ENCODE measurements at places on chromosomes 3 and 15.

DNA sequence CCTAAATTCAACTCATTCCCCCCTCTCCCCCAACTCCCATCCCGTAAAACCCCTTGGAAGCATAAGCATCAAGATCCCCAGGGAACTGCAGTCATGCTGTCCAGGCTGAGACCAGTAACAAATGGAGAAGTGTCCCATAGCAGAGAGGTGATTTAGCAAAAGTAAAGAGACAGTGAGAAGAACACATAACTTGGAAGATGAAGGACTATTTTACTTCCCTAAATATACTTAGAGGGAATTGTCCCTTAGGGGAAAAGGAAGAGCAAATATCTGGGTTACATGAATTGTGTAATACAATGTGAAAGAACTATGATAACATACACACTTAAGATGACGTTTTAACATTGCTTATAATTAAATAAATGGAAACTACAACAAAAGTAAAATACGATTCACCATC, 61.6 kb upstream of the LRRFIP2 start:
- DNase-seq = no peak

DNA sequence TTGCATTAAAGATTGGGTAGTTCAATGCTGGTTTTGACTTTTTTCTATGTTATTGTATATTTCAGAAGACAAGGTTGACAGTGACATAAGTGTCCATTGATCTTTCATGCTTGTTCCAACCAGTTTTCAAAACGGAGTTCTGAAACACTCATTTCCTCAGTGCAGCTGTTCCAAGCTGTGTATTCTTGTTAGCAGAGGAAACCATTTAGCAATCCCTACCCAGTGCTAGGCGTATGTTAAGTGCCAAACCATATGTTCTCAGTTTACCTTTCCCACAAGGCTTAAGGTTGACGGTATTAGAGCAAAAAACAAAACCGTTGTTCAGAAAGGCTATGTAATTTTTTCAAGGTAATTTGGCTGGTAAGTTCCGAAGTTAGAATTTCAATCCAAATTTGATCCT, 9.1 kb downstream of the ATOSA start:
- DNase-seq = no peak

- DNase-seq = no peak
Observed at GRCh38 chr3:178352326-178353005, 183.8 kb upstream of the KCNMB2 start.

GRCh38 chr3:171412473-171412872, 47.7 kb downstream of the TNIK start:
- DNase-seq = no peak

DNA sequence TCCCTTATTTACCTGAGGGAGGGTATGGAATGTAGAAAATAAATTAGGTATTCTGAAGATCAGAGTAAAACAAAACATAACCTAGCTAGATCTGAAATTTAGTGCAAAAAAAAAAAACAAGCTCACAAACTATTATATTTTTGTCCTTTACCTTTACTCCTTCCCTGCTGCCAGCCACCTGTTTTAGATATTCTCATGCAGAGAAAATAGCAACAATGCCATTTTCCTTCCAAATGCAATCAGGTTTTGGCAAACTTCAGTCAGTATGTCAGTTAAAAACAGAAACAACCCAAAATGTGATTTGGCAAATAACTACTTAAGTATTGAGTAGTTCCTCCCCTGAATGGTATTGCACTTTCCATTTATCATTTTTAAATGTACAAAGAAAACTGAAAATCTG, 35.8 kb downstream of the PEAK1 start:
- no peak for DNase-seq

DNA sequence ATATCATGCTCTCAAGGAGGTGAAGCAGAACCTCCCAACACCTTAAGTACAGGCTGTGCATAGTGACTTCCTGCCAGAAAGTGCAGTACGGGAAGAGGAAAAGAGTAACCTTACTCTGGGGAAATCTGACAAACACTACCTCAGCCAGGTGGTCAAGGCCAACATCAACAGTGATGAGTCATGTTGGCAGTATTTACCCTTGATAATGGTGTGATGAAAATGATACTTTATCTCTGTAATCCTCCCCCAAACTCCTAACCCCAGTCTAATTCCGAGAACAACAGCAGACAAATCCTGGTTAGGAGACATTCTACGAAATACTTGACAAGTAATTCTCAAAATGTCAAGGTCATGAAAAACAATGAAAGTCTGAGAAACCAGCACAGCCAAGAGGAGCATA, 26.5 kb downstream of the ANKDD1A start:
- no peak for DNase-seq

GRCh38 chr3:71703797-71704196, 21.4 kb downstream of the EIF4E3 start:
- no peak for DNase-seq

- no peak for DNase-seq
Observed at GRCh38 chr3:114856835-114857234, 290.3 kb downstream of the ZBTB20 start.

GRCh38 chr3:177640319-177640965, 443.2 kb upstream of the TBL1XR1 start:
- DNase-seq = peak; percentile 94

- DNase-seq = no peak
Observed at GRCh38 chr3:137769322-137770065, 5.4 kb downstream of the SOX14 start.

DNA sequence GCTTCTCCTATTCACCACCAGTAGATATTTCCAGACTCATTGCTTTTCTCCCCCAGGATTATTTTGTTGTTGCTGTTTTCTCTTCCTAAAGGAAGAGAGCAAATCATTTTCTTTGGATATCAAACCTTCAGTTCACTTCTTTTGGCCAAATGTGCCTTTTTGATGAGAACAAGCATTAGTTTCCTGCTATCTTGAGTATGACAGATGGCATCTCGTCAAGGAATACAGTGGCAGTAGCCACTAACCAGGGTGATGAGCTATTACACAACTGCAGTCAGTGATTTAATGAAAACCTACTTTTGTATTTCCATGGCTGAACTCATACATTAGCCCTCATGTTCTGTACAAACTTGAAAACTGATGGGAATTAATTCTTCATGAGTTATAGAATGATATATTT, 354.6 kb downstream of the CADM2 start:
- DNase-seq = no peak

DNA sequence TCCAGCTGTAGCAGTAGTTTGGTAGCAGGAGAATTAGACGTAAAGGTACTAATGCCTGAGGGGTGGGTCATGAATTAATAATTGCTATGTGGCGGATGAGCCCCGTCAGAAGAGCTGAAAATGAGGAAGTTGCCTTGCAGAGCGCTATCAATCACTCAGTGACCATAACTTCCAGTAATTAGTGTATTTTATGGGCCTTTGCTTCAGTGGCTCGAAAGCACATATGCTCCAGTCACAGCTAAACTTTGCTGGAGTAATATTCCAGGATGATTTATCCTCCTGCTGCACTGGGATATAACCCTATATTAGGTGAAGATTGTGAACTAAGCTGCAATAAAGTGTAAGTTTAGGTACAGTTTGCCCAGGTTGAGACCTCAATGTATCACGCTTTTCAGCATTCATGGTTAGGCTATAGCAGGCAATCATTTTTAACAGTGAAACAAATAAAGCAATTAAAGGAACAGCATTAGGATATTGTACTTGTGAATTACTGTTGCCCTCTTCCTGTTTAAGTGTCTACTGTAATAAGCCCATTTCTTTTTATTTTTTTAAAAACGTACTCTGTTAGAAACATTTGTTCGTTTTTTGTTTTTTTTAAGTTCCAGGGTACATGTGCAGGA, 104.6 kb upstream of the SKOR1 start:
- no peak for DNase-seq

DNA sequence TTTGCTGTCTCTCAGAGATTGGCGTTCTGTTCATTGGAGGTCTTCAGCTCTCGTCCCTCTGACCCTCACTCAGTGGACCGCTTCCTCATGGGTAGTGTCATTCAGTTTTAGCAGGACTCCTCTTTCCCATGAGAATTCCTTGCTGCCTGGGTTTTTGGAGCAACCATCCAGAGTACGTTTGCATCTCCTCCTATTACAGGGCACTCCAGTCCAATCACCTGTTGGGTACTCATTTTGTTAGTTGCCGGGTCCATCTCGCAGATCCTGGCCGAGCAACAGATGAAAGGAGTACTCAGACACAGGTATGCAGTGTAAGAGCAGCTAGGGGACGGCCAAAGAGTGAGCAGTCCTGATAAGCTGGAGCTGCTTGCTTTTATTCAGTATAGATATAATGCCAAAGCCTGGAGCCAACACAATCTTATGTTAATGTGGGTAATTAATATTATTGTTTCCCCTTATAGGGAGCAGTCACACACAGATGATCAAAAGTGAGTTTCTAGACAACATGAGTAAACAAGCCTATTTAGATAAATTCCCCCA, 49.6 kb downstream of the ISG20 start:
- DNase-seq = no peak

DNA sequence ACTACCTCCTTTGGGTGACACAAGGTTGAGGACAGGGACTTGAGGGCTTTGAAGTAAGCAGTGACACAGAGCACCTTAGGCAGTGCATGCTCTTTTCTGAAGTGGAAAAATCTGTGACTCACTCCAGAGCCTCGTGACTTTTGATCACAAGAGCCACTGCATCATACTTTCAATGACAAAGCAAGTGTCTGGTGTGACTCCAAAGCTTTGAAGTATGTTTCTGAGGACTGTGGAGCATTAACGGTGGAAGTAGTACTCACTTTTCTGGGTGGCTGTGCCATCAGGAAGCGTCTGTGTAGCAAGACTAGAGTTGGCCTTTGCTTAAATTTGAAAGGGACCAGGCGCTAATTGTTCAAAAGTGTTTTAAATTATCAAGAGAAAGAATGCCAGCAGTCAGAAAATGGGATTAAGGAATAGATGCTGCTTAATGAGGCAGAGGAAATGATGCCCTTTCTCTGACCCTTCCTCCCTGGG, 210.7 kb upstream of the TRIM42 start:
- no peak for DNase-seq

- DNase-seq = no peak
Observed at GRCh38 chr3:78791753-78792152, 976.0 kb downstream of the ROBO1 start.

- no peak for DNase-seq
Observed at GRCh38 chr3:102450976-102451375, 16.2 kb downstream of the ZPLD1 start.

DNA sequence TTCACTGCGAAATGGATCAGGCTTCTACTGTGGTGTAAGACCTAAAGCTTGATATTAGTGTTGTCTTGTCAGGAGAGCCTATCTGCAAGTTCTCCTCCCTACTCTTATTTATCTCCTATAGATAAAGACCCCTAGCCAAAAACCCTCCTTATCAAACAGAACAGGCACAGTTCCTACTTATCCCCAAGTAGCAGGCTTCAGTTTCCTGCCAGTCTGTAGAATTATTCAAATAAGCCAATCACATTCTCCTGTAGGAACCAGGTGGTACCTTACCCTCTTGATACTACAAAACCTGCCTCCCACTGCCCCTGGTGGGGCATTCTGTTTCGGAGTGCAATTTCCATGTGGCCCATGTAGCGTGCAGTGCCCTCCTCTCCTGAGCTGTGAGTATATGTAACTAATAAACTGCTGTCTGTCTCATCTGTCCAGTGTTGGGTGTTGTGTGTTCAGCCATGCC, 28.7 kb downstream of the HDGFL3 start:
- no peak for DNase-seq

- no peak for DNase-seq
Observed at GRCh38 chr15:87850916-87851315, 405.6 kb downstream of the NTRK3 start.

DNA sequence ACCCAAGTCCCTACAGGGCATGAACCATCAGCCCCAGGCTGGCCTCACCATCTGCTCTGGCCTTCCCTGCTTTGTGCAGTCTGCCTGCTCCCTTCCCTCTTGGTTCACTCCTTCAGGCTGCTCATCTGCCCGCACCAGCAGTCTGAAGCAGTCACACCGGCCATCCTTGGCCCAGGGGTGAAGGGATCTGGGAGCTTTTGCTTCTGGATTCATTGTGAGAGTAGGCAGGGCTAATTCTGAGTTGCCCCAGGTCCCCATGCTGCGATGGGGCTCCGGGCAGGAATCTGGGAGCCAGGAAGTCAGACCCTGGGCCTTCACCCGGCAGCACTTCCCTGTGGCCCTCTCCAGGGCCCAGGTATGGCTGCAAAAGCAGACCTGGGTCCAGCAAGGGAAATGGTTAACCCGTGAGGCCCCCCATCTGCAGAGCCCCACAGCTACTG, 99.7 kb downstream of the VGLL4 start:
- DNase-seq = no peak

- no peak for DNase-seq
Observed at GRCh38 chr3:162096874-162097273, 600.3 kb downstream of the OTOL1 start.

DNA sequence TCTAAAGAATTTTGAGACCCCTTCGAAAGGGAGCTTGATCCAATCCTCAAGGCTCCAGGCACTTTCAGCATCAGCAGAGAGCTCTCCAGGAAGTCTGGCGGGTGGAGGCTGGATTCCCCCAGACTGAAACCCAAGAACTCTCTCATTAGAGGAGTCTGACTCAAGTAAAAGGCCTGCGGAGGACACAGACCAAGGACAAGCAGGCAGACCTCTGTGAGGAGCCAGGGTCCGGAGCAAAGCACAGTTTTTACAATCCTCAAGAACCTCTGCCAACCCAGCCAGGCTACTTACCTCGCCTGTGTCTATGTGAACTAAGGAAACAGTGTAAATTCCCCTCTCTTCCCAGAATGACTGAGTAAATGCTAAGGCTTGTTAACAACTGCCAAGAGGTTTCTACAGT, 86.2 kb downstream of the FBN1 start:
- DNase-seq = no peak

DNA sequence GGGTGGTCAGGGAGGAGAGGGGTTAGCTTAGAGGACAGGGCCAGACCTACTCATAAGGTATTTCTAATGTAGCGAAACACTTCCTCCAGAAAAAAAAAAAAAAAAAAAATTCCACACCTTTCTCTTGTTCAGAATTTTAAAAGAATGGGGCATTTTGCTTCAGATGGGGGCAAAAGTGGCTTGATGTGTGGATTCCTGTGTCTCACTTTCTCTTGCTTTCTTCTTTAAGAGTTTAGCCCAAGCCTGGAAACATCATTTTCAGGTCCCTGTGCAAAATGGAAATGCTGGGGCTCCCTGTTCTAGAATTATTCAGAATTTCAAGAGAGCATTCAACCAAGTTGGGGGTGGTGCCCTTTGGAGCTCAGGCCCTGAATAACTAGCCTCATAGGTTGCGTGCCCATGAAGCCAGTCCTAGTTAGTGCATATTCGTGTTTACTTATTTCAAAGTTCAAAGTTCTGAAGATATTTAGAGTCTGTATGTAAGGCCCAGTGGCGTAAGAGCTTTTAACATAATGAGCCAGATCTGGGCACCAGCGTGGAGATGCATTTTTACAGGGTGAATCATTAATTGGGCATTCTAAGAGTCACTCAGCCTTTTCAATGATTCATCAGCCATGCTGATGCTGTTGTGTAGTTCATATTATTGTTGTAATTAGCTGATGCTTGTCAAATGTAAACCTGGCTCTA, 104.5 kb downstream of the RPLP1 start:
- DNase-seq = peak; percentile 54

DNA sequence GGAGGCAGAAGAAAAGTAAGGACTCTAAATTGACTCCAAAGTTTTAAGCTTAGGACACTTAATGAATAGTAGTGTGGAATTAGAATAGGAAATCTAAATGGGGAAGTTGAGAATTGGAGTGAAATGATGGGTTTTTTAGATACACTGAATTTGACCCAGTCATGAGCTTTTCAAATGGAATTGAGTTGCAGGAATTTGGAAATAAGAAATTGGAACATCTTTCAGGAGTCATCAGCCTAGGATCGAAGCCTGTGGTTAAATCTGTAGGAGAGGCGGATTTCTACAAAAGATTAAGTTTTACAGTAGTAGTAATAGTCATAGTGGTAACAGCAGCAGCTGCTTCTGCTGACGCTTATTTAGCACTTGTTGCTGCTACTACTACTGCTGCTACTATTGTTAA, 129.0 kb upstream of the LRRFIP2 start:
- DNase-seq = no peak

Data from NCI-H774 (cell line).